Stimulated activated naive CD4-positive, alpha-beta T cell treated with Interleukin-2 at 50 U/mL for 16 hours (primary cell): ENCODE measurements at places on chromosomes 11 and 22.

- DNase-seq, result no peak
Measured at GRCh38 chr11:69309631-69310280, 15.8 kb downstream of the MYEOV start.

GRCh38 chr11:1356007-1356435 is 33.7 kb upstream of the BRSK2 start:
- DNase-seq, result no peak

GRCh38 chr11:76388408-76388807 is 7.3 kb downstream of the GVQW3 start:
- DNase-seq, result no peak

GRCh38 chr11:77959434-77959833 is 35.0 kb downstream of the INTS4 start:
- no peak for DNase-seq

- DNase-seq, result no peak
Measured at GRCh38 chr22:37634417-37634924, 5.0 kb upstream of the SH3BP1 start.

- no peak for DNase-seq
Measured at GRCh38 chr11:117631336-117632140, 165.5 kb downstream of the DSCAML1 start.

DNA sequence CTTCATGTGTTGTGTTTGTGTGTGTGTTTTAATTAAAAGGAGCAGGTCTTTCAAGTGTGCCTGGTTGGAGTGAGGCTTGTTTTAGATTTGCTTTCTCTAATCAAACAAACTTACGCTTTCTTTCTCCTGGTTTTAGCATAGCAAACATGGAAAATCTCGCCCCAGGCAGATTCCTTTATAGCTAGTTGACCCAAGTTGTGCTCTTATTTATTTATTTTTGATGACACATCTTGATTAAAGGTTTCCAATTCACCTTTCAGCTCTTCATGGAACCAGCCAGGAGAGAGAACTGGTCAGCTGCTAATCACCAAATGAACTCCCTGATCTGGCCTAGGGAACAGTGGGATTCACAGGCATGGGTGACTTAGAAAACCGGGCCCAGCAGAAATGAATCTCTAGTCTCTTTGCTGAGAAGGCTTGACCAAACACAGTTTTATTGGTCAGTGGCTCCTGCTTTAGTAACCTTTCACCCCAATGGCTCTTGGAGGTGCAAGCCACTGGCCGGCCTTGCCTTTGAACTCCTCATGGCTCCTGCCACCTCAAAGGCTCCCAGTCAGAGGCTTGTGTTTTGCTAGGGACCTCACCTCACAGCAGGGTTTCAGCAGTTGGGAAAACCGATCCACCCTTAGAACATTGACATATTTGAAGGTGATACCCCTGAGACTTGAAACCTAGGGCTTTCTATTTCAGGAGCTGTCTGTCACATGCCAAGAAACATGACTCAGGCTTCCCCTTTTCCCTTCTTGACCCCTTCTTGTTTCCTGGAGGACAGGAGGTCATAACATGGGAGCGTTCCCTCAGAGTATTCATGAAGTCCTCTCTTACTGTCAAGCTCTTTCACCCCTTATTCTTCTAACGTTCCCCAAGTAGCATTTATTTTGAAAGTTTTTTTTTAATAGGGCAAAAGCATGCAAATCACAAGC is 48.8 kb downstream of the EXT2 start:
- no peak for DNase-seq

DNA sequence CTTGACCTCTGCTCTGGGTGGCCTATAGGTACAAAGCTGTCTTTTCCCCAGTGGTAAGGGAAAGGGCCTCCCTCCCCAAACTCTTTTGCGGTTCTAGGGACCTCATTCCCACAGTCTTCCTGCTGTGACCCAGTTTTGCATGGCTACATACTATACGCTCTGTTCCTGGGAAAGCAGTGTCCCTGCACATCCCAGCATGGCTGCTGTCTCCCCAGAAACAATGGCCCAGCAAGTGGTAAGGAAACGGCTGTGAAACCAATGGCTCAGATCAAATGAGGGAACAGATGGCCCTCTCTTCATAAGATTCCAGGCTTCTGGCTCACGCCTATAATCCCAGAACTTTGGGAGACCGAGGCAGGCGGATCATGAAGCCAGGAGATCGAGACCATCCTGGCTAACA is 41.1 kb downstream of the RPL27A start:
- DNase-seq, result no peak

DNA sequence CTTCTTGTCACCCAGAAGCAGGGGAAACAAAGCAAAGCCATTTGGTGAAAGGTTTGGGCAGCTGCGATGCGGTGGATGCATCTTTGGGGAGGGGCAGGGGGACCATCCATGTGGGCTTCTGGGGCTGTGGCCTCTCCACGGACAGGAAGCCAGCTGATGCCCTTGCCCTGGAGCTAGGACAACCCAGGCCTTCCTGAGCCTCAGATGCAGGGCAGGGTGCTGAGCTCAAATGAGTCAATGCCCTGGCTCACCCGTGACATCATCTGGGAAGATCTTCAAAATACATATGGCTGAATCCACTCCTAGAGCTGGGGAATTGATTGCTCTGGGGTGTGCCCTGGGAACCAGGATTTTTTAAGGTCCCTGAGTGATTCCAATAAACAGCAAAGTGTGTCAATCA is 1418.2 kb downstream of the TBC1D22A start:
- DNase-seq, result no peak

DNA sequence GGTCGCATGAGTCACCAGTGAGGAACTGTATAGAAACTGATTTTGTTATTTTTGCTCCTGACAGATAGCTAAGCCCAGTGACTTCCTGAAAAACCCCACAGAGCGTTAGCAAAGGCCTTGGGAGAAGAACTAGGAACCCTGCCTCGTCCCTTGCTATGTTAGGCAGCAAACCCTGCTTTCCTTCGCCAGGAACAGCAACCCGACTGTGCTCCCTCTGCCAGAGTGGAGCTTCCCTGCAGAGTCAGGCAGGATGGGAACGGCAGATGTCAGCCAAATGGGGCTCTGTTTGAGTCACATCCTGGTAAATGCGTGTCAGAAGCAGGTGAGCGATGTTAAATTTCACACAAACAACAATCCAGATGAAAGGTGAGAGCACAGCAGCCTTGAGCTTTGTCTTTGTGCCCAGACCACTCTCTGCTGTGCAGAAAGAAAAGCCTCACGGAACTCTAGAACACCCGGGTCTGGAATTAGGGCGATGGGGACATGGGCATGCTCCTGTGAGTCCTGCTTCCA is 186.6 kb downstream of the ADAMTS15 start:
- no peak for DNase-seq

DNA sequence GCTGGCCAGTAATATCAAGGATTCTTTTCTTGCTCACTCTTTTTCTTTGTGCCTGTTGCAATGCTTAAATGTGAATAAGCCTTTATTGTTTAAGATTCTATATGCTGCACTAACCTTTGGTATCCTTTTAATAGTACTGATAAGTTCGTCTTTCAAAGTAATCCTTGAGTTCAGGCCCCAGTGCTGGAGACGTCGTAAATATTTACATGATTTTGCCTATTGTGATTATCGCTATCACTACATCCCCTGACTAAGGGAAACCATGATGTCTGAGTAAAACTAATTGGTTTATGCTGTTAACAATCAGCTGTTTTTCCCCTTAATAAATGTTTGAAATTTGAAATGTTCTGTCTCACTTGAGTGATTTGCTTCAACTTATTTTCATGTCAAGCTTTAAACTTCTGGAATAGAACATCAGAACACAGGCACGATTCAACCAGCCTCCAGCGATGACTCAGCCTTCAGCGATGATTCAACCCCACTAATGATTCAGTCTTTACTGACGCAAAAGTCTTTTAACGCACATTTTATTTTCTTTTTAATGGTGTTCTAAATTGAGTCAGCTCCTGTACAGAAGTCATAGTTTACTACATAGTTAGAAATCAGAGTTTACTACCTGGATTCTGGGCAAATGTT is 3.9 kb downstream of the HTATIP2 start:
- DNase-seq, result peak; percentile 73

- DNase-seq, result no peak
Measured at GRCh38 chr22:31150615-31151014, 9.4 kb upstream of the RNF185 start.

GRCh38 chr22:25774575-25775026 is 32.6 kb downstream of the MYO18B start:
- no peak for DNase-seq

DNA sequence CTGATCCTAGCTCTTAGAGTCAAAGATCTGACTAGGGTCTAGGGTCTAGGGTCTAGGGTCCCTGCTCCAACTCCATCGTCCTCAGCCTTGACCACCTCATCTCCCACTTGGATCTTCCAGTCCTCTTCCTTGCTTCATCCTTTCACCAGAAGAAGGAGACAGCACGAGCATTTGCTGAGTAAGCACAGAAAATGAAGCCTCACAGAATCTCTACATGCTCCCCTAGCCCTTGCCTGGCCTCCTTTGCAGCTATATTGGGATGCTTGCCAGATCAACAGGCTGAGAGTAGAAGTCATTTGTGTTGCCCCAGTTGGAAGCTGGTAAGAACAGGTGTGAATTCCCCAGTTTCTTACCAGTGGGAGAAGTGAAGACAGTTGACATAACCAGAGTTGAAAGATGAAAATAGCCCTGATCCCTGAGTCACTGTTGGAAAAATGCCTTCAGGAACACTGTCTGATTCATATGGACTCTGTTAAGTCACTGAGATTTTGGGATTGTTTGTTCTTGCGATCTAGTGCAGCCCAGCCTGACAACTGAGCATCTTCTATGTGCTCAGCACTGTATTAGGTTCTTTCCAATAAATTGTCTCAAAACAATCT is 552.5 kb downstream of the INSC start:
- DNase-seq, result no peak

DNA sequence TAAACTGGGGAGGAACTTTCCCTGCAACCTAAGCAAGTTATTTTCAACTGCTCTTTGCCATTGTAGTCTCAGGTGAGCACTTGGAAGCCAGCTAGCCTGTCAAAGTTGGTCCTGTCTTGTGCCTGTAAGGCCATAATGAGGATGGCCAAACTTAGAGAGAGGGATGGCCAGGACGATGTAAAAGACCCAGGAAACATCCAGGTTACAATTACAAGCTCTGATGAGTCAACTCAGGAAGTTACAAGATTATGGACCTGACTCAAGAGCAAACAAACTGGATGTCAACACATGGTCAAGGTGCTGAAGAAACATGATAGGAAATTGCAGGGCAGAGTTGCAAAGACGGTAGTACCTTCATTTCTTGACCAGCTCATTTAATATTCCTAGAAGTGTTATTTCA is 1.6 kb downstream of the GTPBP1 start:
- no peak for DNase-seq

DNA sequence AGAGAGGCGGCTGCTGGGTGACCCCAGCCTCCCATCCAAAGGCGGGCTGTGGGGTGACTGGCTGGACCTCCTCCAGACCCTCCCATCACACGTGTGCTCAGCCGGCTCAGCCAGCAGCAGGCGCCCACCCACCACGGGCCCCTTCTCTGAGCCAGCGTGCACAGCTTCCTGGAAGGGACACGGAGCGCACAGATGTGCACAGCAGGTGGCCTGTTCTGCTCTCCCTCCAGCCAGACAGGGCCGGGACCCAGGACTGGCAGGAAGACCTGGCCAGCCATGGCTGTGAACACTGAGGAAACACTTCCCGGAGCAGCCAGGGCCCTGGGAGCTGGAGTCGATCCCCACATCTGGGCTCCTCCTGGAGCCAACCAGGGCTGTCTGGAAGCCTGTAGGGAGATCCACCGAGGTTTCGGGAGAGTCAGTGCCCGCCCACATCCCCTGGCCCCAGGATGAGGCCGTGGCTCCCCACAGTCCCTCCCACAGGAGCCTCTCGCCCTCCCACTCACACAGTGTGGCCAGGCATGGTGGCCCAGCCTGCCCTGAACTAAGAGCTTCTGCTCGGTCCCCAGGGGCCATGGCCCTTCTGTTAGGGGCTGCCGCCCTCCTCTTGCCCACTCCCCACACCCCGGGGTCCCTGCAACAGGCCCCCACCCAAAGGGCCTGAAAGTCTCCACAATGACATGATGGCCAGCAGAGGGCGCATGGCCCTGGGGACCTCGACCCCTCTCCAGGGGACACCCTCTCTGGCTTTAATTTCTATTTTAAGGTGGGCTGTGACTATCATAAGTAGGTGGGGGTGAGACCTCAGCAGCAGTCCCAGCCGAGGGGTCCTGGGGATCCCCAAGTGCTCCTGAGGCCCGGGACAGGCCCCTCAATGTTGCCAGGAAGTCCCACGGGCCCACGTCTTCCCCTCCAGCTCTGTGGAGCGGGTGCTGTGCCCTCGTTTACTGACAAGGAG is 90.6 kb upstream of the FGF3 start:
- DNase-seq, result no peak

- no peak for DNase-seq
Measured at GRCh38 chr11:109326781-109327180, 95.2 kb upstream of the C11orf87 start.

GRCh38 chr11:110087812-110088534 is 5.2 kb upstream of the ZC3H12C start:
- DNase-seq, result no peak

DNA sequence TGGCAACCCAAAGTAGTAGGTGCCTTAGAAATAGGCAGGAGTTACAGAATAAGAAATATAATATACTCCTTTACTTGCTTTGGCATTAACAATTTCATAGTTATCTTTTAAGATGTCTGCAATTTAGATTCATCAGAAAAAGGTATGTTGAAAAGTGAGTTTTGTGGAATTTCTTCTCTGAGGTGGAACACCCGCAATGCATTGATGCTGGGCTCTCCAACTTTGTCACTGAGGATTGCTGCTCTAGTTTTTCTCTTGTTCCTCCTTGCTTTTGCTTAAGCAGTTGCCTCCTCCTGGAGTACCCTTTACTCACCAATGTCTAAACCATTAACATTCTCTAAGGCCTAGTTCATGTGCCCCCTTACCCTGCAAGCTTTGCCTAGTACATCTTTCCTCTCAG is 14.1 kb upstream of the ME3 start:
- no peak for DNase-seq

- no peak for DNase-seq
Measured at GRCh38 chr22:33908171-33909074, 11.9 kb downstream of the LARGE1 start.

DNA sequence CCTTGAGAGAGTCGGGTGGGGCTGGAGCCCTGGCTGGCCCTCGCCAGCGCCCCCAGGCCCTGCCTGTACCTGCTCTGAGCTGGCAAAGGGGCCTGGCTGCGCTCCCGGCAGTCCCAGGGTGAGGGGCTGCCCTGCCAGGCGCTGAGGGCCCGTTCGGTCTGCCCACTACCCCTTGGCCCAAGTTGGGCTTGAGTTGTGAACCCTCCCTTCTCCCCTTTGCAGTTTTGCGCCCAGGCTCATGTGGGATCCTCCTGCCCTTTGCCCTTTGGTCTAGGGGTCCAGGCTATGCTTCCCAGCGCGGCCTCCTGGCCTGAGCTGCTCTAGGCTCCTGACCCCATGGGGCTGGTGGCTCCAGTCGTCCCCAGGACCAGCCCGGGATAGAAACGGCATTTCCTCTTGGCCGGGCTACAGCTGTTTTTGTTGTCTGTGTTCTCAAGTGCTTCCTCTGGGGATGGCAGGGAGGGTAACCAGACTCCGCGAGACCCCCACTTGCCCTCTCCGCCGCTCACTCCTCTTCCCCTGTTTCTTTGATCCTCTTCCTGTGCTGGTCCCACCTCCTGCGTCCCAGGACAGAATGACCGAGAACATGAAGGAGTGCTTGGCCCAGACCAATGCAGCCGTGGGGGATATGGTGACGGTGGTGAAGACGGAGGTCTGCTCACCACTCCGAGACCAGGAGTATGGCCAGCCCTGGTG is 34.9 kb downstream of the PRDM11 start:
- DNase-seq, result no peak
